ENCODE measurements at places on chromosomes 13 and 19.

- DNase-seq = peak; percentile 49
Observed at GRCh38 chr19:35154525-35155406, at the start of gene FXYD5. FXYD5 (plus strand) TSS chr19:35154735; CDS start chr19:35155551, 816 bp downstream.

DNA sequence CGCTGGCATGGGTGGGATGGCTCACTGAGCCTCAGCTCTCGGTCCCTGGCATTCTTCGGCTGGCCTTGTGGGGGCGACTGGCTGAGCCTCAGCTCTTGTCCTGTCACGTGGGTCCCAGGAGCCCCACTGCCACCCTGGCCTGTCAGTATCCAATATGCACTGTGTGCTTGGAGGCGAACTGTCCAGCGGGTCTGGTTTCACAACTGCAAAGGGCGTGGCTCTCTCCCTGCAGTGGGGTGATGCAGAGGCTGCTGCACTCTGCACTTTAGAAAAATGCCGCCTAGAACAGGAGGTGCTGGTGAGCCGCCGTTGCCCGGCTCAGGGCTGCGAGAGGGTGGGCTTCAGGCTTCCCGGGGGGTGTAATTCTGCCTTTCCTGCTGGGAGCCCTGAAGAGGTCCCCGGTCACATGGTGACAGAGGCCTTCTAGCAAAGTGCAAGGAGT lies 17.0 kb upstream of the TMEM255B start:
- no peak for DNase-seq

DNA sequence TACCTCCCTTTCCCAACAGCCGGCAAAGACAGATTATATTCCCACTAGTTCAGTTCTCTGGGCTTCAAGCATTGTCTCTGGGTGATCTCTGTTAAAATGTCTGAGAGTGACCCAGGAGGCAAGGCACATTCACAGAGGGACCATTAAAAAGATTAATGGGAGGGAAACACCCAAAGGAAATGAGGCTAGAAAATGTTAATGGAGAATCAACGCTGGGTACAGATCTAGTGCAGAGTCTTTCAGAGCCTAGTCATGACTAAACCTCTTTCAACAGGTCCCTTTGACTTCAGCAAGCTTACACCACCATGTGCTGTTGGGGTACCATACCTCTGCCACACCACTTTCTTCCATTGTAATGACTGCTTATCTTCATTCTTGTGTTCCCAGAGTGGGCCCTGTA lies 358.6 kb downstream of the DCT start:
- no peak for DNase-seq

- no peak for DNase-seq
Observed at GRCh38 chr13:33710924-33711323, 107.0 kb upstream of the RFC3 start.

- DNase-seq = no peak
Observed at GRCh38 chr13:24502533-24503378, 9.8 kb downstream of the PARP4 start.

GRCh38 chr13:91762957-91763356 lies 364.5 kb downstream of the GPC5 start:
- no peak for DNase-seq

GRCh38 chr13:100940658-100941057 lies 266.1 kb upstream of the TMTC4 start:
- DNase-seq = no peak

- no peak for DNase-seq
Observed at GRCh38 chr13:75493156-75493555, 11.2 kb upstream of the TBC1D4 start.

GRCh38 chr19:14149509-14149994 lies 13.2 kb upstream of the ASF1B start:
- DNase-seq = no peak

- DNase-seq = no peak
Observed at GRCh38 chr19:51552996-51553725, 17.9 kb upstream of the ZNF175 start.

GRCh38 chr19:36009633-36010379 lies 1.2 kb upstream of the SYNE4 start:
- no peak for DNase-seq

GRCh38 chr13:41312176-41312500 lies 1.1 kb downstream of the NAA16 start:
- no peak for DNase-seq

- DNase-seq = no peak
Observed at GRCh38 chr13:59464926-59465325, 698.8 kb downstream of the DIAPH3 start.

- no peak for DNase-seq
Observed at GRCh38 chr13:65856431-65856830, 1373.7 kb downstream of the PCDH9 start.

- DNase-seq = no peak
Observed at GRCh38 chr13:56352361-56352760, 788.4 kb upstream of the PRR20A start.

GRCh38 chr19:17025991-17026658 lies 485 bp downstream of the CPAMD8 start:
- DNase-seq = no peak

- no peak for DNase-seq
Observed at GRCh38 chr13:49667773-49668172, 23.5 kb downstream of the EBPL start.

GRCh38 chr13:94063848-94064247 lies 415.6 kb downstream of the DCT start:
- no peak for DNase-seq

- no peak for DNase-seq
Observed at GRCh38 chr13:27919934-27920676, at the start of gene PDX1. PDX1 (plus strand) TSS chr13:27920000; CDS start chr13:27920139, 139 bp downstream.

DNA sequence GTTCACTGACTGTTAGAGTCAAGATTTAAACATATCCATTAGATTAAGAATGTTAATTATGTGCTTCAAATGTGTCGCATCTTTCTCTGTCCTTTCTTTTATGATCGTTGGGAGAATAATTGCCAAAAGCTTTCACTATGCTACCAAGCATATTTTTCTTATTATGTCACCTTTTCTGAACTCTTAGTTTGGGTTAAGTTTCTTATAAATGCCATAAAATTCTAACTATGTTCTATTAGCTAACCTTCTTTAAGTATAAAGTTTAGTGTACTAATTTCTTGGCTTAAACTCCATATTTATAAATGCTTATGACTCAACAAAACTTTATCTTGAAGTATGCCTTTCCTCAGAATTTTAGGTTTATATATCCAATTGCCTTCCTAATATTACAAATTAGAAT lies 1759.4 kb downstream of the PCDH9 start:
- DNase-seq = no peak

GRCh38 chr19:13796301-13797057 lies 1.2 kb downstream of the ZSWIM4 start:
- peak; percentile 91 for DNase-seq

GRCh38 chr19:10339380-10339960 lies at the start of gene ICAM3:
ICAM3 (minus strand) TSS chr19:10339624; CDS start chr19:10339614, 10 bp downstream.
- DNase-seq = no peak

GRCh38 chr19:54390942-54391577 lies 24.2 kb upstream of the TTYH1 start:
- peak; percentile 25 for DNase-seq

DNA sequence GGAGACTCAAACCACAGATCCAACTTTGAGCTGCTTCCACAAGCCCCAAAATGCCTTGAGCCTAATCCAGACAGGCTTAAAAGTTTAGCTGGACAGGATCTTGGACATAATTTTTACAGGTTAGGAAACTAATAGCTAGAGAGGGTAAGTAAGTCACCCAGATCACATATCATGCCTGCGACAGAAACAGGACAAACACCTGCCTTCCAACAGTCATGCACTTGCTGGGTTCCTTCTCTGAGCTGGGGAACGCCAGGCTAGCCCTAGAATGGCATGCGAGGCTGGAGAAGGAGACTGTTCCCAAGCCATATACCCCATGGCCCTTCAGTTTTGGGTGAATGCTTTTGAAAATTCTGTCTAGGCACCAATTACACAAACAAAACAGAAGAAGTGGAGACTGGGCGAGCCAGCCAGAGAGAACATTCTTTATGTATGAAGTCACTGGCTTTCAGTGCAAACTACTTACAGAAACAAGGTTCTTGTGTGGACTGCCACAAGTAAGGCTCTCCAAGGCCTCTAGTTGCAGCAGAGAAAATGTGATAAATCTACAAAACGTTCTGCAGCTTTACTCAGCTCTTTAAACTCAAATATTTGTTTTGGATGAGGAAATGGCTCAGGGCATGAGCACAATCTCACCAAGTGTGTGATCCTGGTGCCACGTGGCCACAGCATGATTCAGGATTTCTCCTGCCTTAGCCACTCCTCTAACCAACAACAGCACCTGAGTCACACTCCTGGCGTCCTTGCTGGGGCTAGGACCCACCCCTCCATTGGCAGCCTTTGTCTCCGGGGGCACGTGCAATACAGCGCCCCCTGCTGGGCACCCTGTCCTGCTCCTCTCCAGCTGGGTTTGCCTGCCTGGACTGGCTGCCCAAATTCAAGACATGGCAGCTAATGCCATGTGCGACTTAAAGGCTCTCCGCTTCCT lies 73.4 kb upstream of the UBL3 start:
- peak; percentile 96 for DNase-seq

- DNase-seq = no peak
Observed at GRCh38 chr19:47436712-47437401, 17.5 kb upstream of the MEIS3 start.

DNA sequence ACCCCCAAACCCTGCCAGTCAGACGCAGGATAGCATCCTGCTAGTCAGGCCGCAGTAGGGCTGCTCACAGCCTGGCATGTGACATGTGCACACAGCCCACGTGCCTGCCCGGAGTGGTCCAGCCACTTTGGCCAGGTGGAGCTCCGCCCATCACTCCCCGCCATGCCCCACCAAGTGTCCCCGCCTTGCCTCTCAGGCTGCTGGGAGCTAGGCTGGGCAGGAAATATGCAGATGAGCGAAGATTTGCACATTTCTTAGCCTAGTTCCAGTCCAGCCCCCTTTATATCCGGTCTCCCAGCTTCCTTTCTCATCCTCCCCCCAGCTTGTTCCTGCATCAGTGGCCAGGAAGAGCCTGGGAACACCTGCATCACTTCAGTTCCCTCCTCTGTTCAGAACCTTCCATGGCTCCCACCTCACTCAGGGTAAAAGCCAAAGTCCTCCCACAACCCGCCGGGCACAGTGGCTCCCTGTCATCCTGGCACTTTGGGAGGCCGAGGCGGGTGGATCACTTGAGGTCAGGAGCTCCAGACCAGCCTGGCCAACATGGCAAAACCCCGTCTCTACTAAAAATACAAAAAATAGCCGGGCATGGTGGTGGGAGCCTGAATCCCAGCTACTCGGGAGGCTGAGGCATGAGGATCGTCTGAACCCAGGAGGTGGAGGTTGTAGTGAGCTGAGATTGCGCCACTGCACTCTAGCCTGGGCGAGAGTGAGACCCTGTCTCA lies 2.3 kb upstream of the DOCK6 start:
- DNase-seq = no peak

DNA sequence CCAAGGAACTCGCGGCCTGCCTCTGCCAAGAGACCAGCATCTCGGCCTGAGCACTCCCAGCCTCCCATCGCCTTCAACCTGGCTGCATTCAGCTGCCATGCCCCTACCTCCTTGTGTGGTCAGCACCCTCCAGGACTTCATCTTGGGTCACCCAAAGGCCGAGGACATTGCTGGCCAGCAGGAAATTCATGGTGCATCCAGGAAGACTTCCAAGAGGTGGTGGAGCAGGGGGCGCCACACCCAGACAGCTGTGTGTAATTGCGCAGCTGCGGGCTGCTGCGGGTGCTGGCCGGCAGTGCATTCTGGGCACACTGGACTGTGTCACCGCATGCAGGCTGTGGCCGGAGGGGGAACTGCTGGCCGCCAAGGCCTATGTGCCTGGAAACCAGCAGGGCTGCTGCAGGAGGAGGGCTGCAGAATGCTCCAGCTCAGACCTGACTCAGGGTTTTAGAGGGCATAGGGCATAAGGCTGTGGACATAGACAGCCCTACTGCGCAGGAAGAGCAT lies 164.3 kb upstream of the TUBA3C start:
- no peak for DNase-seq

DNA sequence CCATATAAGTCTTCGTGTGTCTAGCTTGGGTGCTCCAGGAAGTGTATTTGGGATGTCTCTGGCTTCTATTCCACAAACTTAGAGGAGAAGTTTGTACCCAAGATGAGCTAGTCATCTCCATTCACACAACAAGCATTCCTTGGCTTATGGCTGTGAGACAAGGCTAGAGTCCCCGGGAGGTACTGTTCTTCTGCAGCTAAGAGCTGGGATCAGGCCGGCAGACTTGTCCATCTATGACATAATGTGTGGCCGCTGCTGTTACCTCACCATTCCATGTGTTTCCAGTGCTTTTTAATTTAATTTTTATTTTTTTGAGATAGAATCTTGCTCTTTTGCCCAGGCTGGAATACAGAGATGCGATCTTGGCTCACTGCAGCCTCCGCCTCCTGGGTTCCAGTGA lies 20.7 kb downstream of the GATAD2A start:
- DNase-seq = no peak

Data from AG09309 (cell line).